ENCODE measurements at places on chromosomes 13 and 19.

DNA sequence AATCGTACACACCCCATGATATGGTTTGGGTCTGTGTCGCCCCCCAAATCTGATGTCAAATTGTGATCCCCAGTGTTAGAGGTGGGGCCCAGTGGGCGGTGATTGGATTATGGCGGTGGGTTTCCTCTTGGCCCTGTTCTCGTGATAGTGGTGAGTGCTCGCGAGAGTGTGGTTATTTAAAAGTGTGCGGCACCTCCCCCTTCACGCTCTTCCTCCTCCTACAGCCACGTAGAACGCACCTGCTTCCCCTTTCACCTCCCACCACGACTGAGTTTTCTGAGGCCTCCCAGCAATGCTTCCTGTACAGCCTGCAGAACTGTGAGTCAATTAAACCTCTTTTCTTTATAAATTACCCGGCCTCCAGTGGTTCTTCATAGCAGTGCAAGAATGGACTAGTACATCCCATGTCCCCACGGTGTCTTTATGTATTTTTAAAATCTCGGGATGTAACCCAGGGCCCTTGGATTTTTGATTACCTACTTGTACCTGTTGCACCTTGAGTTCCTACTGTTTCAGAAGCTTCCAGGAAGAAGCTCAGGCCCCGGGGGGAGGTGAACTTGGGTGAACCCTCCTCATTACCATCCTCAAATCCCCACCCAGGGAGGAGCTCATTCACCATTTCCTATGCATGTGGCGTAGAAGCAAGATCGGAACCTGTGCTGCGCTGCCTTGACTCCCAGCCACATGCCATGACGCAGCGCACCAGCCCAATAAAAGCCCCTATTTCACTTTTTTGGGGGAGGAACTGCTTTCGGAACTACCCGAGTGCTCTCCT lies 52.4 kb downstream of the TEX29 start:
- DNase-seq = no peak

DNA sequence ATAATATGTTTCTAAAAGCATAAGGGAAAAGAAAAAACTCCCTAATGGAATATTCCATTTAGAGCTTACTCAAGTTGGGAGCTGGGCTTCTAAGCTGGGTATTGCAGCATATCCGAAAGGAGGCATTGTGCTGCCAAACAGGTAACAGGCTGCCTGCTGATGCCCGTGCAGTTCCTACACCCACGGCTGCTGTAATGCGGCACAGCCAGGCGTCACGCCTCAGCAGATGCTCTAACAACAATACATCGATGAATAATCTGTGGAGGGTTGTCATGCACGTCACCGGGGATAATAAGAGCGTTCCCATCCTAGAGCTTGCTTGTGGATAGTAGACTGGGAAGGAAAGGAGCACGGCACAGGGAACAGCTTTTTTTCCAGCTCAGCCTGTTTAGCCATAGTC lies 1582.1 kb upstream of the SLC10A2 start:
- DNase-seq = no peak

- no peak for DNase-seq
Observed at GRCh38 chr19:8615024-8615423, 4.5 kb upstream of the ADAMTS10 start.

DNA sequence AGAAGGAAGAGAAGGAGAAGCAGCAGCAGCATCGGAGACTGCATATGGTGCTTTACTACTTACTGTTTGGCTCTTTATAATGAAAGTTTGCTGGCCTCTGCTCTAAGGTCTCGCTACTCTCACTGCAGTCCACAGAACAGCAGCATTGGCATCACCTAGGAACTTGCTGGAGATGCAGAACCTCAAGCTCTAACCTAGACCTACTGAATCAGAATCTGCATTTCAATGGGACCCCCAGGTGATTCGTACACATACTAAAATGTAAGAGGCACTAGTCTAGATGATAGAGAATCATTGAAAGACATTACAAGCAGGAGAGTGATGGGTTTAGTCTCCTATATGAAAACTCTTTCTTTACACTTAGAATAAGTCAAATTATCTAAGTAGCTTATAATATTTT lies 270.6 kb downstream of the KLF5 start:
- no peak for DNase-seq

DNA sequence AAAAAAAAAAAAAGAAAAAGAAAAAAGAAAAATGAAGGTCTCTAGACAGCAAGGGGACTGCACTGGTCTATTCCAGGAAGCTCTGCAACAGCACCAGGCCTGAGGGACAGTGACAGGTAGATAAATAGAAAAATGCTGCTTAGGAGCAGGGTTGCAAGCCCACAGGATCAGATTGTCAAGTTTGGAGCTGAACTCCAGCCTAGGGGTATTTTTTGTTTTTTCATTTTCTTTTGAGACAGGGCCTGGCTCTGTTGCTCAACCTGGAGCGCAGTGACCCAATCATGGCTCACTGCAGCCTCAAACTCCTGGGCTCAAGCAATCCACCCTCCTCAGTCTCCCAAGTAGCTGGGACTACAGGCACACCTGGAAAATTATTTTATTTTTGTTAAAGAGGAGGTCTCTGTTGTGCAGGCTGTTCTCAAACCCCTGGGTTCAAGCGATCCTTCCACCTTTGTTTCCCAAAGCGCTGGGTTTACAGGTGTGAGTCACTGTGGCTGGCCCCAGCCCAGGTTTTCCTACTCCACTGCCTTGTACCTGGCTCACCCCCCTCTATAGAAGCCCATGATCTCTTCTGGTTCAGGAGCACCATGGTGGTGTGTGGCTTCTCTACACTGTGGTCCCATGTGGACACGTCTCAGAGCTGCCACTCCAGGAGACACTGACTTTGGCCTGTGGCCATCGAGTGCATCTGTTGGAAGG lies 23.9 kb downstream of the POP4 start:
- DNase-seq = no peak

- no peak for DNase-seq
Observed at GRCh38 chr13:44903574-44903985, 85.7 kb downstream of the NUFIP1 start.
